Epithelial cell of proximal tubule (primary cell): ENCODE measurements at places on chromosomes 2 and 18.

DNA sequence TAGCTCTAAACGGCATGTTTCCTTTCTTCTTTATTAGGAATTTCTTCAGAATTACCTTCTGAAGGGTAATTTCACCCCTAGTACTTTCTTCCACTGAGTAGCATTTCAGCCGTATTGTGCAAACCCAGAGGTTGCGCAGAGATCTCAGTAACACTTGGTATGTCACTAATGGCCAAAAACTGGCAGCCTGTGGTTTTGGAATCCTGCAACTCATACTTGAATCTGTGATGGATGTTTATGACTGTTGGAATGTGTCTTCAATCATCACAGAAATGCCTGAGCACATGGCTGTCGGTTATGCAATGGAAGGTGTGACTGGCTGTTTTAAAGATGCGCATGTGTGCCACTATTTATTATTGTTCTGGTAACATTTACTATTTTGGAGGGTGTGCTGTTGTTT, 100.0 kb downstream of the COLEC12 start:
- no peak for DNase-seq

DNA sequence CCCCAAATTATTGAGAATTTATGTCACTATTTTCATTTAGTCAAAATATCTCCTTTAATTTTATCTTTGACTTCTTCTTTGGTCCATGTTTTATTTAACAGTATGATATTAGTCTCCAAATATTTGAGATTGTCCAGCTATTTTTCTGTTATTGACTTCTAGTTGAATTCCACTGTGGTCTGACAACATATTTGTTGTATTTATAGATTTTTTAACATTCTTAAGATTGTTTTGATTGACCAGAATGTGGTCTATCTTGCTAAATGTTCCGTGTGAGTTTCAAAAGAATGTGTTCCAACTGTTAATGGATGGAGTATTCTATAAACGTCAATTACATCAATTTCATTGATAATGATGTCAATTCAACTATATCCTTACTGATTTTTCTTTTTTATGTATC, 1452.1 kb downstream of the SUCLG1 start:
- DNase-seq, result no peak

- DNase-seq, result no peak
Observed at GRCh38 chr2:112698834-112699515, 21.8 kb upstream of the NT5DC4 start.

GRCh38 chr2:60051991-60052390, 501.5 kb downstream of the BCL11A start:
- no peak for DNase-seq

DNA sequence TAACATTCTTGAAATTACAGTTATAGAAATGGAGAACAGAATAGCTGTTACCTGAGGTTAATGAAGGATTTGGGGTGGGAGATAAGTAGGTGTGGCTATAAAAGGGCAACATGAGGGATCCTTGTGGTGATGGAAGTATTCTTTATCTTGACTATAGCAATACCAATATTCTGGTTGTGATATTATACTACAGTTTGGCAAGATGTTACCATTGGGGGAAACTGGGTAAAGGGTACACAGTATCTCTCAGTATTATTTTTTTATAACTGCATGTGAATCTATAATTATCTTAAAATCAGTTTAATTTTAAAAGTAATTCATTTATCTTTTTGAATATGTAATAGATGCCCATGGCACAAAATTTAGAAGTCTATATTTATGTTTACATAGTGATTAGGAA, 8.1 kb downstream of the SCRN3 start:
- no peak for DNase-seq

DNA sequence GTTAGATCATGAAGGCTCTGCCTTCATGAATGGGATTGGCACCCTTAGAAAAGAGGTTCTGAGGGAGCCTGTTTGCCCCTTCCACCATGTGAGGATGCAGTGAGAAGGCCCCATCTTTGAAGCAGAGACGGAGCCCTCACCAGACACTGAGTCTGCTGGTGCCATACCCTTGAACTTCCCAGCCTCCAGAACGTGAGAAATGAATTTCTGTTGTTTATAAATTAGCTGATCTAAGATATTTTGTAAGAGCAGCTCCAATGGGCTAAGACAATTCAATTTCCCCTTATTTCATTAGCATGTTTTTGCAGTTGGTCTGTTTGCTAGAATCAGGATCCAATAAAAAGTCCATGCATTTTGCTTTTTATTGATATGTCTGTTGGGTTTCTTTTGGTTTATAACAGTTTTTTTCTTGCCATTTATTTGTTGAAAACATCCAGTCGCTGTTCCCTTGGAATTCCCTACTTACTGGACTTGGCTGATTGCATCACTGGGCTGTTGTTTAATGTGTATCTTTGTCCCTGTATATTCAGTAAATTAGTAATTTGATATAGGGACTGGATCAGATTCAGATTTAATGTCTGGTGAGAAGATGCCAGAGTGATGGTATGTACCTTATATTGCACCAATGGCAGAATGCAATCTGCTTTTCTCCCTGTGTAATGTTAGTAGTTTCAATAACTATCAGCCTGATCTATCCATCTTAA, 24.0 kb upstream of the GREB1 start:
- no peak for DNase-seq

DNA sequence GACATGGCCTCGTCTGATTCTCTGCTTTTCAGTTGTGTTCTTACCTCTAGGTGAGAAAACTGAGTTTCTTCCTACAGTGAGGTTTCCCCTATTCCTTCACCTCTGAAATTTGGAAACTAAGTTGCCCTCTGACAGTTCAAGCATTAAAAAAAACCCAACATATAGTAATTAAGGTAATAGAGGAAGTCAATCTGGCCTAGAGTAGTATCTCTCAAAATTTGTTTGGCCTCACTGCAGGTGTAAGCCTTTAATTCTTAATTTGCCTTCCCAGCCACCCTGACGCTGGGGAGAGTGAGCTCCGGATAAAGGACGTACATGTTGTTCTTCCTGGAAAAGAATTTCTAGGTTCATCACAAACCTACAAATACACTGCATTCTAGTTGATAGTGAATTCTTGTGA, 1.4 kb downstream of the CAD start:
- no peak for DNase-seq

GRCh38 chr2:157782057-157782845, 93.9 kb downstream of the ACVR1 start:
- DNase-seq, result no peak

GRCh38 chr2:54758951-54759350, 35.5 kb downstream of the EML6 start:
- DNase-seq, result no peak

GRCh38 chr18:35467624-35468016, 30.1 kb downstream of the INO80C start:
- no peak for DNase-seq

- no peak for DNase-seq
Observed at GRCh38 chr2:51516667-51517066, 484.7 kb upstream of the NRXN1 start.

GRCh38 chr2:73225513-73226360, 7.3 kb downstream of the PRADC1 start:
- no peak for DNase-seq

GRCh38 chr2:40353231-40353630, 98.7 kb downstream of the SLC8A1 start:
- DNase-seq, result no peak

DNA sequence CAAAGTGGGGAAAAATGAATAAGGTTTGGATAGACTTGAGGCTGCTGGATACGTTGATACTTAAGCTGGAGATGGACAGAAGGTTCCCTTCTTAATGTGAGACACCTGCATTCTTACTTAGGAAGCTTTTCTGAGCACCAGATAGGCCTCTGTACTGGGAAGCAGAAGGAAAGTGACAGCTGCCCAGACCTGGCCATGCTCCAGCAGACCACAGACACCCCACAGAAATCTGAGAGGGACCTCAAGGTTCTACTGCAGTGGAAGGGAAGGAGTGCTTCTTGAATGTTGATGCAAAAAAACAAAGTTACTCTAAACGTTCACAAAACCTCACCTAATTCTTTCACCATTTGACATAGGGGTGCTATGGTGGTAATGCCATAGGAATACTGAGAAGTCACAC, 642.1 kb upstream of the ID2 start:
- DNase-seq, result no peak

DNA sequence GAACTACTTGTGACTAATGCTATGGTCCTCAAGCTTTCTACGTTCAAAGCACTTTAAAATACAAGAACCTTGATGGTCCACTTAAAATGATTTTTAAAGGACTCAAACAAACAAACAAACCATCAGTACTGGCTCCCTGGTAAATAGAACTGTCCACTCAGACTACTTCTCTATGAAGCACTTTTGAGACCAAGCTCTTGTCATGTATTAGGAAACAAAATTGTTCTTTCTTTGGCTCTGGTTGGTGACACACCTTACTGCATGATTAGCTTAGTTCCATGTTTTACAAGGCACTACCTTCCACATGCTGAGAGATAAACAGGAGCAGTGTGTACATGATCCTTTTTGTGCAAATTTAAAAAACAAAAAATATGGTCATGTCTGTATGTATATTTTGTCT, 19.7 kb downstream of the DARS1 start:
- DNase-seq, result no peak

- DNase-seq, result no peak
Observed at GRCh38 chr2:147441182-147441581, 403.6 kb upstream of the ACVR2A start.
